HL-60 (cell line): ENCODE measurements at places on chromosomes 5 and 9.

DNA sequence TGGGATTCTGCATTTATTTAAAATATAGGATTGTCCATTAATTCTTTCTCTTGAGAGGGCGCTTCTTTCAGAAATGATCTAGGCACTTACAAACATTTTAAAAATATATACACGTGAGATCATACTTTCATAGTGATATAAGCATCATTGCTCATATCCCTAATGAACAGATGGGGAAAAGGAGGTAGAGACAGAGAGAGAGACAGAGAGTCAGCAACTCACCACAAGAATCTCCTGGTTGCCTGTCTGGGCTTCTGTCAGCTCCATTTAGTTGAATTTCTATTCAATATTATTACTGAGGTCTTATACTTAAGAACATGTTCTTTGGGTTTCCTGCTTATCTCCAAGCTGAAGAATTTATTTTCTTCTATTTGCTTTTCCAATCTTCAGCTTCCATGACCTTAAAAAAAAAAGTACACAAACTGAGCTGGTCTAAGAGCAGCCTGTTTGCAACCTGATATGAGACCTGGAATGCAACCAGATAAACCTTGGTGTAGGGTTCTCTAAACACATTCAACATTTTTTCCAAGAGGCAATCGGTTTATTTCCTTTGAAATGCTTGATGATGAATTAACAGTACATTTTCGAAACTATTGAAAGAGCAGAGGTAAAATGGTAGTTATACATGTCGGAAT is 51.6 kb upstream of the LIFR start:
- no peak for DNase-seq

- DNase-seq, result no peak
Measured at GRCh38 chr5:125316915-125317535, 570.6 kb upstream of the ZNF608 start.

GRCh38 chr5:149282966-149283332 is 11.3 kb downstream of the AFAP1L1 start:
- no peak for DNase-seq

- no peak for DNase-seq
Measured at GRCh38 chr9:135983208-135984071, 22.3 kb upstream of the UBAC1 start.

GRCh38 chr5:161278739-161279660 is 267.5 kb downstream of the GABRB2 start:
- DNase-seq, result no peak

- DNase-seq, result peak; percentile 18
Measured at GRCh38 chr5:128681096-128681495, 143.1 kb upstream of the FBN2 start.

- no peak for DNase-seq
Measured at GRCh38 chr5:66739951-66740350, 143.8 kb downstream of the MAST4 start.

DNA sequence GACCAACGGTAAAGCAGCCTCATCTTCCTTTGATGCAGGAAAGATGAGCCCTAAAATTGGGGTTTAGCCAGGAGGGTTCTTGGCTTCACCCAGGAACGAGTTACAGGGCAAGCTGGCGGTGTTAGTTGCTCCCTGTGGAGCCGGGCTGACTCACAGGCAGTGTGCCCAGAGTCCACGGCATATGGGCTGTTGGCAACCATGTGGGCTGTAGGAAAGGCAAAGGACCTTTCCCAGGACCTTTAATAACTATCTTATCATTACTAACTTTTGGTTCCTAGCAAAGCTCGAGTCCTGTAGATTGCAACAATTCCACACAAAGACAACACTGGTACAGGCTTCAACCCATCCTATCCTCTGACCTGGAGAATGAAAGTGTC is 29.8 kb upstream of the CLPTM1L start:
- no peak for DNase-seq

DNA sequence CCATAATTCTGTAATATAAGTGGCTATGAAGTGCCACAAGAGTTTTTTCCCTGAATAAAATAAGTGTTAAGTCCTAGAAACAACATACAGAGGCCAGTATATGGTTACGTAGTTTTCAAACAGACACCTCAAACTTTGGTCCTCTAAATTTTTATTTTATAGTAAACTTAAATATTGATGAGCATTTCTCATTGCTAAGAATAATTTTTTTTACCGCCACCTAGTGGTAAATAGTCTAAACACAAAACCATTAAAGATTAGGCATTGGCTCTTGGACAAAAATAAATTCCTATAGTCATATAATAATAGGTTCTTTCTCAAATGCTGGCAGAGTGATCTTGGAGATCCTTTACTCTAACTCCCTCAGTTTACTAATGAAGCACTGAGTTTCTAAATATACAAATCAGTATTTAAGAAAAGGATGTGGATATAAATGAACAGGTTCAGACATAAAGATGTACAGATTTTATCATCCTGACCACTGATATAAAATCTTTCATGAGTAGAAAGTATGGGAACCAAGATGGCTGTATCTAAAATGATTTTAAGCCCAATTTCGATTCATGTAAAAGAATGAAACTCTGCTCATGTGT is 136.2 kb downstream of the FANCC start:
- DNase-seq, result no peak

DNA sequence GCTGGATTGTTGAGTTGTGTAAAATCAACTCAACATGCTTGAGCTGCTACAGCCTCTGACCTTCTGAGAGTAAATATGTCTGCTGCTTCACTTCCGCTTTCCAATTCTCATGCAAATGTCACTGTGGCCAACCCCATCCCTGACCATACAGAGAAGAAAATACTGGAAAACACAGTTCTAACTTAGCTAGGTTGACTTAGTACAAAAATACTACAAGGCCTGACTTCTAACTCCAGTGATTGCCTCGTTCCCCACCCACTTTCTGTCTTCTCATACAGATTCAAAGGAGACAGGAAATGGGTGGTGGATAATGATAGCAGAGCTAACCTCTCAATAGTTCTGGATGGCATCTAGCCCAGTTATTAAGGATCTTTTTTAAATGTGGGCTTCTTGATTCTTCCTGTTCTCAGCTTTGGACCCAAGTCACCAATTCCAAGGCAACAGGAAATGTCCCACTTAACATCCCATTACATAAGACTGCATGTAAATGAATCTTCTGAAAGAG is 226.6 kb upstream of the SLC24A2 start:
- DNase-seq, result no peak

DNA sequence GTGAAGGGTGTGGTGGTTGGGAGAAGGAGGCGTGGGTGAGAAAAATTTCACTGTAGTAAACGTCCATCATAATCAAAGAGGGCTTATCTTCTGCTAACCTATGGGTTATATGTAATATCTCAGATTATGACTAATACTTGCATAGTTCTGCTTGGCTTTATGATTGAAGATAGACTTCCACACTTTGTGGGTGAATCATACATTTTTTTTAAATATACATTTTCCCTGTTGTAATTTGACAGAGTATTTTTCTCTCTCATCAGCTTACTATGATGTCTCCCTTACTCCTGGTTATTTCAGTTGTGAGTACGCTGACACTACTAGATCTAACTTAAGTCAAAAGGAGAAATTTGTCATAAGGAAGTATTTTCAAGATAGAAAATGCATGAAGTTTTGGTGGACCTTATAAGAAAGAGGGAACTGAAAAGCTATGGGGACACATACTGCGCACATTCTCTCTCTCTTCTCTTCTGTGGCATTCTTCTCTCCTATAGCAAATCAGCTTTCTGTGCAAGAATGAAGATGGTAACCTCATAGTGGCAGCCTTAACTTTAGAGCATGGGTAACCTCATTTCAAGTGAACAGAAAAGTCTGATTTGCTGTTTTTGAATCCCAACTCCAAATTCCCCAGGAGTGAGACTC is 4.9 kb upstream of the JAK2 start:
- no peak for DNase-seq

GRCh38 chr9:1939466-1939865 is 75.7 kb upstream of the SMARCA2 start:
- no peak for DNase-seq

DNA sequence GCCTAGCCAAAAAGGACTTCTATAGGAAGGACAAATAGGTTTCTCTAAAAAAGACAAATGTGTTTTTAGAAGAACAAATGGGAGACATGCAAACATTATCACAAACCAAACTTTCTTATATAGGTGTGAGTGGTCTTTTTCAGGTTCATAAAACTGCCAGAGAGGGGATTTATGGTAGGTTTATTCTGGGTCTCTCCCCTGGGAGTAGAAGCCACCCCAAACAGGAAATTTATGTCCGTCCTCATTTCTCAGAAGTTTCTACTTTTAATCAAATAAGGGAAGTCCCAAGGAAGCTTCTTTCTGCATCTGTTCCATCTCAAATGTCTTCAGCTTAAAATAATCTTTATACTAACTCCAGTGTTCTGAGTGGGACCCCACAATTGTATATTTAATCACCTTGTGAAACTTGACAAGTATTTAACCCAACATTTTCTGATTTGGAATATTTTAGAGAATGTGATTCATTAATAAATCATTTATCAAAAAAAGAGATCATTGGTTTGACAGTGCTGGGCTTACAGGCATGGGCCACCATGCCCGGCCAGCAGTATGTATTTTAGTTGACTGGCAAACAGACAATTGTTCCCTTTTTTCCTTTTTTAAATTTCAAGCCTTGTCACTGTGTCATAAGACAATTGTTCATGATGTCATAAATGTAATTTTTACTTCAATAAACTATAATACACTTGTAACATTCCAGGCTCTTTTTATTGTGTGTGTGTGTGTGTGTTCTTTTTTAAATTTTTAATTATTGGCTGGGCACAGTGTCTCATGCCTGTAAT is 44.6 kb upstream of the GLDC start:
- no peak for DNase-seq

GRCh38 chr5:11563822-11564221 is 340.4 kb downstream of the CTNND2 start:
- DNase-seq, result no peak

- DNase-seq, result no peak
Measured at GRCh38 chr9:123164285-123164684, 104.1 kb downstream of the STRBP start.

DNA sequence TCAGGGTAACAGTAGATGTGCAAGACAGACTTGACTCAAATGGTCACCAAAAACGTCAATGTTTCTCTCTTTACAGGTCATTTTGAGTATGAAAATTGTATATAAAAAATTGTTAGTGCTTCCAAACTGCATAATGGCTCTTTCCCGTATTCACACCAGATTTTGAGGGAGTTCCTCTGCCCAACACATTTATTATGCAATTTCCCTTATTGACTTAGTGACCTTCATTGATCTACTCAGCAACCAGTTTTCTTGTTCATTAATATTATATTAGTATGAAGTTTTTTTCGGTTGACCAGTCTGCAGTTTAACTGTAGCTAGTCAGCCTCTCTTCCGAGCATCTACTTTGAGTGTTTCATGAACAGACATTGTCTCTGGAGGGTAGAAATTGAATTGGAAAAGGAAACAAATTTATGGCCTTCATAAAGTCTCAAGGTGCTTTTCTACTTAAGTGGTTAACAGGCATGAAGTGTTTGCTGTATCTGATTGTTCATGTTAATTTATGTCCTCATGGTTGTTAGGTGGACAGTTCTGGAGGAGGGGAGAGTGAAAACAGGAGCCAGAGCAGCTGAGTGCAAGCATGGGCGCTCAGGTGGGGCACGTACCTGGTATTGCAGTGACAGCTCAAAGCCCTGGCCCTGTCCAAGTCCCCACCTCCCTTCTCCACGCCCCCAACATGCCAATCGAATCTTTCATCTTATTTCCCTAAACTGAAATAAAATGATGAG is 240.2 kb downstream of the RFK start:
- no peak for DNase-seq

DNA sequence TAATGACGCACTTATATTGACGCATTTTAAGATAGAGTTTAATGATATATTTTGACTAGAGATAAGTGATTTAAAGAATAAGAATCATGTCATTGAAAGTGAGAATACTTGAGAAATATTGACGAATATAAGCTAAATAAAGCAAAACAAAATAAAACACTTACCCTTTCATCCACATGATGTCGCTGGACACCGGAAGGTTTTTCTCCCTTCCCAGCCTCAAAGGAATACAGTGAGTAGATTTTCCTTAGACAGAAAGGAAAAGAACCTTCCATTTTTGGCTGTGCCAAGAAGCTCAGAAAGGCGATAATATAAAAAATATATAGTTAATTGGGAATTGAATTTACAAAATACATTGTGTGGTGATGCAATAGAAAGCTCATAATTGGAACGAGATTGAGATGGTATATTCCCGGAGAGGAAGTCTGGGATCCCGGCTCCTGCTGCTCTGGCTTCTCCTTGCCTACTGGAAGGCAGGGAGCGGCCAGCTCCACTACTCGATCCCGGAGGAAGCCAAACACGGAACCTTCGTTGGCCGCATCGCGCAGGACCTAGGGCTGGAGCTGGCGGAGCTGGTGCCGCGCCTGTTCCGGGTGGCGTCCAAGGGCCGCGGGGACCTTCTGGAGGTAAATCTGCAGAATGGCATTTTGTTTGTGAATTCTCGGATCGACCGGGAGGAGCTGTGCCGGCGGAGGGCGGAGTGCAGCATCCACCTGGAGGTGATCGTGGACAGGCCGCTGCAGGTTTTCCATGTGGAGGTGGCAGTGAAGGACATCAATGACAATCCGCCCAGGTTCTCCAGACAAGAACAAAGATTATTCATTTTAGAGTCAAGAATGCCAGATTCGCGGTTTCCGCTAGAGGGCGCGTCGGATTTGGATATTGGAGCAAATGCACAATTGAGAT is at the start of gene PCDHA5:
PCDHA5 (plus strand) TSS at position 239 of the 906 bp plus-strand sequence.
- no peak for DNase-seq

GRCh38 chr5:40416098-40416497 is 263.6 kb upstream of the PTGER4 start:
- no peak for DNase-seq

GRCh38 chr9:107142896-107143603 is 140.0 kb upstream of the RAD23B start:
- DNase-seq, result no peak

DNA sequence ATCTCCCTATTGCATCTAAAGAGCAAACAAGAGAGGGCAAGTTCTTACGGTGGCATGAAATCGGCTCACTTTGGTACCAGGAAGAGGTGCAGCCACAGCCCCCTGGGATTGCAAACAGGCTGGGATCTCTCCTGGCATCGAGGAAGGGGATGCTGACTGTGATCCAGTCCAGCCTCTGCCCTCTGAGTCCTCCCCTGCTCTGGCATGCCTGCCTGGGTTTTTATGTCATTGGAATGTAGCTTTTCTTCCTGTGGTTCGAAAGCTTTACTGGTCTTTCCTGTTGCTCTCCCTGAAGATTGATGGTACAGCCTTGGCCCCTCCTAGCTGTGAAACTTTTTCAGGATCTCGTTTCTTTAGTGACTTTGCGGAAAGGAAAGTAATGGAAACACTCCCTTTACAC is 6.6 kb downstream of the SLC46A2 start:
- no peak for DNase-seq

GRCh38 chr9:94860678-94861588 is 134.4 kb downstream of the AOPEP start:
- DNase-seq, result peak; percentile 58

GRCh38 chr5:59685191-59685530 is 208.4 kb downstream of the PDE4D start:
- DNase-seq, result no peak

- DNase-seq, result peak; percentile 60
Measured at GRCh38 chr9:108588246-108588645, 267.5 kb downstream of the ACTL7B start.

- no peak for DNase-seq
Measured at GRCh38 chr5:134115806-134116175, 1.3 kb downstream of the TCF7 start.
